ENCODE measurements at places on chromosomes 6 and 20.

- no peak for DNase-seq
These were observed 39.0 kb upstream of the CD93 start for GRCh38 chr20:23125159-23125558.

- no peak for DNase-seq
These were observed 42.0 kb downstream of the IRAK1BP1 start for GRCh38 chr6:78909391-78909790.

DNA sequence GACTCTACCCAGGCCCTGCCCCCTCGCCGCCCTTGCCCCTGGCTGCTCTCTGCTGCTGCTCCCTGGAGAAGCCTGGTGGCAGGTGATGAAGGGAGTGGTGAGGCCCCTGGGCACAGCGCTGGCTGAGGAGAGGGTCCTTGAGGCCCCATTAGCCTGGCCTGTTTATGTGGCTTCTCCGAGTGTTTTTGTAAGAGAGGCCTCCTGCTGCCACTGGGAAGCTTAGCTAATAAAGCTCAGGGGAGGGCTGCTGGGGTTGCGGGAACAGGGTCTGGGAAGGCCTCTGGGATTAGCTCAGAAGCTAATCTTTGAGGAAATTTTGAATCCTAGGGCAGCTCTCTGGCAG is 15.5 kb downstream of the EBF4 start:
- no peak for DNase-seq

- DNase-seq = no peak
These were observed 78.3 kb downstream of the STXBP5 start for GRCh38 chr6:147282566-147282959.

- no peak for DNase-seq
These were observed 32.3 kb downstream of the C20orf203 start for GRCh38 chr20:32641464-32641863.

GRCh38 chr6:106452628-106453027 is 92.1 kb downstream of the CRYBG1 start:
- no peak for DNase-seq

- DNase-seq = no peak
These were observed 163.3 kb upstream of the SNX9 start for GRCh38 chr6:157659536-157660271.

DNA sequence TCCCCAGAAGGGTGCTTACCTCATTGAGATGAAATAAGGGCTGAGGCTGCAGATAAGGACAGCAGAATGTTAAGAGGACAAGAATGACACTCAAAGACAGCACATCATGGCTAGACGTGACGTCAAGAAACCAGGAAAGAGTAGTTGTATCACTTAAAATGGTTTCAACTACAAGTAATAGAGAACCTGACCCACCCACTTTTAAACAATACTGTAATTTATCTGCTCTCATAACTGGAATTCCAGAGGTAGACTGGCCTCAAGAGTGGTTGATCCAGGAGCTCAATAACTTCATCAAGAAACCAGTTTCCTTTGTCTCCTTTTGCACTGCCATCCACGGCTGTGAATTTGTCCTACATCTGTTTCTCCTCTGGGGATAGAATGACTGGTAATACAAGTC is 187.1 kb downstream of the EYA4 start:
- DNase-seq = no peak

GRCh38 chr6:109434456-109434855 is 6.0 kb downstream of the PPIL6 start:
- DNase-seq = no peak

- DNase-seq = no peak
These were observed 74.4 kb upstream of the GATA5 start for GRCh38 chr20:62550087-62550632.

All from stimulated activated CD8-positive, alpha-beta memory T cell treated with anti-CD3 and anti-CD28 coated beads, Interleukin-15, amount 100 ng/mL, for 1 hour (primary cell).